Activated CD4-positive, CD25-positive, alpha-beta regulatory T cell treated with anti-CD3 and anti-CD28 coated beads, Interleukin-2, amount 50 U/mL, for 16 hours (primary cell): ENCODE measurements at places on chromosomes 16 and 17.

DNA sequence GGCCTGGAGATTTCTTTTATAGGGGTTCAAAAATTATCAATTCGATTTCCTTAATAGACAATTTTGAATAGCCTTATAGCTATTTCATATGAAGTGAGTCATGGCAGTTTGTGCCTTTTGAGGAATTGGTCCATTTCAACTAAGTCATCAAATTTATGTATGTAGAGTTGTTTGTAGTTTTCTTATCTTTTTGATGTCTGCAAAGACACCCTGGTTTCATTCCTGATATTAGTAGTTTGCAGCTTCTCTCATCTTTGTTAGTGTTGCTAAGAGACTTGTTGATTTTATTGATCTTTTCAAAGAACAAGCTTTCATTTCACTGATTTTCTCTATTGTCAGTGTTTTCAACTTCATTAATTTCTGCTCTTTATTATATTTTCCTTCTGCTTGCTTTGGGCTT, 44.2 kb downstream of the N4BP1 start:
- DNase-seq, result no peak

- DNase-seq, result no peak
These were observed 32.5 kb upstream of the CDH11 start for GRCh38 chr16:65154321-65154720.

GRCh38 chr16:13436641-13437412, 483.1 kb upstream of the ERCC4 start:
- DNase-seq, result no peak

- DNase-seq, result no peak
These were observed 1.9 kb downstream of the TBX2 start for GRCh38 chr17:61401389-61402072.

DNA sequence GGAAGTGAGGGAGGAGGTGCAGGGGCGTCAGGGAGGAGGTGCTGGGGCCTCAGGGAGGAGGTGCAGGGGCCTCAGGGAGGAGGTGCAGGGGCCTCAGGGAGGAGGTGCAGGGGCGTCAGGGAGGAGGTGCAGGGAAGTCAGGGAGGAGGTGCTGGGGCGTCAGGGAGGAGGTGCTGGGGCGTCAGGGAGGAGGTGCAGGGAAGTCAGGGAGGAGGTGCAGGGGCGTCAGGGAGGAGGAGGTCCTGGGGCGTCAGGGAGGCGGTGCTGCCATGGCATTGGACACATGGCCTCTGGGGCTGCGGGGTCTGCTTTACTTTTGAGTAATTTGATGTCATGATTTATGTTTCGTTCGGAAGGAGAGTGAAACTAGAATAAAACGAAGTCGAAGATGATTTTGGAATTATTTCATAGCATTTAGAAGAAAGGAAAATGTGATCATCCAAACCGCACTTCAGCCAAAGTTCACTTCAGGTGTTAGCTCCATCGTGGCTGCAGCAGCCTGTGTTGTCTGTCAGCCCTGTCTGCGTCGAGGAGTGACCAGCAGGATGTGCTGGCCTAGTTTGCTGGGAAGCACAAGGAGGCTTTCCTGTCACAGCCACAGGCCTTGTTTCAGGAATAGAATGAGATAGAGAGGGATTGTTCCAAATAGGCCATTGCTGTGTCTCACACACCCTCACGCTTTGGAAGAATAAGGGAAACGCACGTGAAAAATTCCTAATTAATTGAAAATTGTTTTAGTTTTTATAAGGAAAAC, 42.8 kb downstream of the RAB11FIP3 start:
- DNase-seq, result no peak

DNA sequence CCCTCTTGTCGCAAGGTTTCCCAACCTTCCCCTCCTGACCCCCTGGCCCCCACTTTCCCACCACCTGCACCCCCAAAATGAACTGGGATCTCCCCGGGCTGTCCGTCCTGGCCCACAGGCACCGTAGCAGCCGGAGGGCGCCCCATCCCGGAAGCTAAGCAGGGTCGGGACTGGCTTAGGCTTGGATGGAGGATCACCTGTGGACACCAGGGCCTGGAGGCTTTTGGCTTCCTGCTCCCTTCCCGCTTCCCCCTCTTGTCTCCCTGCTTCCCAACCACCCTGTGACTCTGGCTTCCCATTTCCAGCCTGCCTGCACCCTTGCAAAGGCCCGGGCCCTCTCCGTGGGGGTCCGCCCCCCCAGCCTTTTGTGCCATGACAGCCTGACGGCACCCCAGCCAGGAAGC, 2291.3 kb downstream of the TP53TG3F start:
- no peak for DNase-seq

GRCh38 chr16:1475552-1476114, 805 bp upstream of the CLCN7 start:
- no peak for DNase-seq

DNA sequence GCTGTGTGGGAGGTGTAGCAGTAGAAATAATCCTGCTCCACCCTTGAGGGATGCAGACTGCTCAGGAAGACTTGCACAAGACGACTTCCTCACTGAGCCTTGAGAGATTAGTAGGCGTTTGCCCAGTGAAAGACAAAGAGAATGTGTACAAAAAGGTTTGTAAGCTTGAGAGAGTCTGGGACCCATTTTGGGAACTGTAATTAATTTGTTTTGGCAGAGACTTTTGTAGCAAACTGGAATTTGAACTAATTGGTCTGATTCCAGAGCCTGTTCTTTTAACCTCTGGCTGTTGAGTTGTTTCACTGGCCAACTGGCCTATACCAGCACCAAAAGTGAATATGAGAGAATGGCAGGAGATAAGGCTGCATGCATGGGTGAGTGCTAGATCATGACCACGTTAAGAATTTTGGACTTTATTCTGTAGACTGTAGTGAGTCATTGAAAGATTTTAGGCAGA, 75.5 kb downstream of the AATF start:
- no peak for DNase-seq

- no peak for DNase-seq
These were observed 72.0 kb downstream of the PITPNC1 start for GRCh38 chr17:67449065-67449464.

DNA sequence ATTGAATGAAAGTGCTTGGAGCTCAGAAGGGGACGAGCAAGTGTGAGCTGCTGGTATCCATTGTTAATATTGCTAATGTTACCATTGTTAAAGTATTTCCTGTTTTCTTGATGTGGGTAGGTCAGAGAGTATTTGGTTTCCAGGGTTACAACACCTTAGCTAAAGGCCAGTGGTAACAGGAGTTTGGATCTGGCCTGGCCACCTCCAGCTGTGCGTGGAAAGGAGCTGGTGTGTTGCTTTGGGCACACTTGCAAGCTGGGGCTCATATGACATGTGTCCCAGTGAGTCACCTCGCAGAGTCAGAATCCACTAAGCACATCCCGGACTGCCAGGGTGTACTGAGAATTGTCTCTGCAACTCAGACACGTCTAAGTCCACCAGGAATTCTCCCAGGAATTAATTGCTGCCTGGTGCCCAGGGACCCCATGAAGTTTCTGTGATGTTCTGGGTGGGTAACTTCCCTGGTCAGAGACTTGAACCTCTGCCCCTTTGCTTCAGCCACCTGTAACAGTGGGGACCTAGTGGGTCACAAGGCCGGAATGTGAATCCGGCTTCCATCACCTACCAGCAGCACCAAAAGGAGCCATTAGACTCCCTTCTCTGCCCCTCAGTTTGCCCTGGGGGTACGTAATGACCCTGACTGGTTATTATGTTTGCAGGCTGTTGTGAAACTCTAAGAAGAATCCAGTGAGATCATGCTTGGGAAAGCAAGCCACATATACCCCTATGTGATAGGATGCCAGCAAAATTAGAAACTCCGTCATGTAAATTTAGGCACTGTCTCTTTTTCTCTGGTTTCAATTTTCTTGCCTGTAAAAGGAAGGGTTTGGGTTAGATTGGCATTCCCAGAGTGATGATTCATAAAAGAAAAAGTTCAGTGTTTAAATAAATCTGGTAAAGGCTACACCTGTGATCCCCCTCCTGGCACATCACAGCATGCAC, 12.8 kb downstream of the SLC6A2 start:
- DNase-seq, result no peak

DNA sequence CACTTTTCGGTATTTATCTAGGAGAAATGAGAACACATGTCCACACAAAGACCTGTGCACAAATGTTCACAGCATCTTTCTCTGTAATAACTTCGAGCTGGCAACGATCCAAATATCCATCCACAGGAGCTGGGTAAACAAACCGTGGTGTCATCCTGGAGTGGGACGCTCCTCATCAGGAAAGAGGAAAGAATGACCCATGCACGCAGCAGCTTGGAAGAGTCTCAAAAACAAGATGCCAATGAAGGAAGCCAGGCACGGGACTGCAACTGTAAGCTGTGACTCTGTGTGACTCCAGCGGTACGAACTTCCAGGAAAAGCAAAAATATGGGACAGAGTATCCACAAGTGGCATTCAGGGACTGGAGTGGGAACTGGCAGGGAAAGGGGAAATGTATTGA, 36.7 kb upstream of the CIBAR2 start:
- no peak for DNase-seq

DNA sequence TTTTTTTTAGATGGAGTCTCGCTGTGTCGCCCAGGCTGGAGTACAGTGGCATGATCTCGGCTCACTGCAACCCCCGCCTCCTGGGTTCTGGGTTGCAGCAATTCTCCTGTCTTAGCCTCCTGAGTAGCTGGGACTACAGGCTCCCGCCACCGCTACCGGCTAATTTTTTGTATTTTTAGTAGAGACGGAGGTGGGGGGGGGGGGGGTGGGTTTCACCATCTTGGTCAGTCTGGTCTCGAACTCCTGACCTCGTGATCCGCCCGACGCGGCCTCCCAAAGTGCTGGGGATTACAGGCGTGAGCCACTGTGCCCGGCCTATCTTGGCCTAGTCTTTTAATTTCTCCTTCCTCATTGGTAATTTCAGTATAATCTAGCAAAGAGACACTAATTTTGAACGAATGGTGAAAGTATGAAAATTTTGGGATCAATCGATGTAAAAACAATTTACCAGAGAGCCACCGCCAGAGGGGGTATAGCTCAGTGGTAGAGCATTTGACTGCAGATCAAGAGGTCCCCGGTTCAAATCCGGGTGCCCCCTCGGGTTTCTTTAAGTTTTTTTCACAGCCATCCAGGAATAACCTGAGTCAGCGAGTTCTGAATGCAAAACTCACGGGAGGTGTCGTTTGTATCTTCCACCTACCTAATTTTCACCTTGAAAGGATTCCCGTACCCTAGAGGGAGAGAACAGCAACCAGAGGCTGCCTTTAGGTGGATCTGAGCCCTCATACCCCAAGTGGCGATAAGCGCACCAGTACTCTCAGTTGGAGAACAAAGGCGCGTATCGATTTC, 2.5 kb upstream of the LASP1 start:
- peak; percentile 48 for DNase-seq

DNA sequence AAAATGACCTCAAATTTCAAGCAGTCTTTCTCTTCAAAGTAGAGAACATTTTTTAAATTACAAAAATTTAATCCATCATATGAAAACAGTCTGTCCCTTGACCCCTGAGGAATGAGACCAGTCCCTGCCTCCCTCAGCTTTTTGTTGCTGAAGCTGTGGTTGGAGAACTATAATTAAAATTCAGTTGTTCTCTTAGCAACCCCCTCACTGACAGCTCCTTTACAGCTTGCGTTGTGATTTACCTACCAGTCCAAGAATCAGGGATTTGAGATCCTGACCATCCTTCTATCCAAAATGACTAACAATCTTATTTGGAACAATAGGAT, 29.8 kb downstream of the LYRM1 start:
- DNase-seq, result no peak

DNA sequence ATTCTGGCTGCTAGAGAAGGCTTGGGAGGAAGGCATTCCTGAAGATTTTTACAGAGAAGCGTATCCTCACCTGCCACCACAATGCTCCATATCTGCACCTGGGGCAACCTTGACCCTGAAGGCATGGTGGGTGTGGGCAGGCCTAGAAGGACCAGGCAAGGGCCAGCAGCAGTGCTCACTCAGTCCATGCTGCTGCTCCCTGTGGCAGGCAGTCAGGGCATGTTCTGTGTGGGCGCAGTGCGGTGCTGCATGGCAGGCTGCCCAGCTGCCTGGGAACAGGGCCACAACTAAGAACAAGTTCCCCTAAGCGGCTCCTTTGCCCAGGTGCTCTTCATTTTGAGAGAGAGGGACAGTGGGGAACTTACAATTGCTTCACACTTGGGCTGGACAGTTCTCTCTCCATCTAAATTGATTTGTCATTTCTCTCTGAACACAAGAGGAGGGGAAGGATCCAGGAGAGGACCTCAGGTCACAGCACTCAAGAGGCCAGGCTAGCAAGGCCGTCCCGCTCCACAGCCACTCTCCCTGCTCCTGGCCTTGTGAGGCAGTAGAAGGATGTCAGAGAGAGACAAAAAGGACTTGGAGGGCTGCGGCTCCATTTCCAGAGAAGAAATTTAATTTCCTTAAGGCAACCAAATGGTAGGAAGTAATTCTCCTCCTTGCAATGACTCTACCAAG, 158.8 kb downstream of the AATF start:
- DNase-seq, result no peak

- DNase-seq, result no peak
These were observed 10.0 kb downstream of the TPSD1 start for GRCh38 chr16:1265826-1266225.

DNA sequence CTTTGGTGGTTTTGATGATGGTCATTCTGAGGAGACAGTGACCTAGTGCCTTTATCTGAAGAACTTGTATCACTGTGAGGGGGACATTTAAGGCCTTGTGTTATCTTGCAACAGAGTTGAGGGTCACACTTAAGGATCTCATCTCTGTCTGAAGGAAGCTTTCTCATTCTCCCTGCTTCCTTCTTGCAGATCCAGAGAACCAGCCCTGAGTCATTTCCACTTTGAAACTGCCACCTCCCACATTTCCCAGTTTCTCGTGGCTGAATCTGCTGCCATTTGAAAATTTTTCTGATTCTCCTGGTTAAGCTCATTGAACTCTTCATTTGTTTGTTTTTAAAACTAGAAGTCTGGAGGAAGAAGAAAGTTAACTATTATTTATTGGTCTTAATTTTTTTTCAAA, 190.2 kb upstream of the CDH11 start:
- DNase-seq, result no peak

GRCh38 chr17:49414271-49414621, 436 bp downstream of the PHB1 start:
- no peak for DNase-seq

DNA sequence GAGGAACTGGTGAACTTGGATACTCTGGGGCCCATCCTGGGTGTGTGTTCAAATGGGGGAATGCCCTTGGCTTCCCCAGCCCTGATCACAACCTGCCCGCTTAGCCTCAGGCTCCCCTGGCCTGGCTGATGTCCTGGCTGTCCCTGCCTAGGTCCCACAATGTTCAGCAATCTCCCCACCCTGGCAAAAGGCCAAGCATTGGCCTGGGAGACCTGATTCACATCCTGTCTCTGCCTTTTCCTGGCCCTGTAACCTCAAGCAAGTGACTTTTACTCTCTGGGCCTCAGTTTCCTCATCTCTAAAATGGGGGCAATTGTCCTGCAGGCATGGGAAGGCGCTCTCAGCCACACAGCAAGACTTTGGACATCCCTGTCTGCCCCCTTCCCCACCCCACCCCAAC, 14.4 kb downstream of the CPNE2 start:
- DNase-seq, result no peak

DNA sequence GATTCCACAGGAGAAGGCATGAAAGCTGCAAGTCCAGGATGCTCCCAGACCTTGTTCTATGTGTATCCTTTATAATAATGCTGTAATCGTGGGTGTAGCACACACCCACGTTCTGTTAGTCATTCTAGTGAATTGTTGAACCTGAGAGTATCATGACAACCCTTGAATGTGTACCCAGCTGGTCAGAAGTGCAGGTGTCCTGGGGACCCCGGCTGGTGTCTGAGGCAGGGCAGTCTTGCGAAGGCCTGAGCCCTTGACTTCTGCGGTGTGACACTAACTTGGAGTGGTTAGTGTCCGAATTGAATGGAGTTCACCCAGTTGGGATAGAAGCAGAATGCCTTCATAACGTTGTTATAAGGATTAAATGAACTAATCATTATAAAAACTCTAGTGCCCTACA, 218.0 kb upstream of the TNRC6C start:
- no peak for DNase-seq
